Natural killer cell treated with Interleukin-12 subunit alpha and Interleukin-12 subunit beta and Interleukin-15 and Interleukin-18, amount 100 ng/mL, for 72 hours (primary cell): ENCODE measurements at places on chromosomes 5 and 9.

DNA sequence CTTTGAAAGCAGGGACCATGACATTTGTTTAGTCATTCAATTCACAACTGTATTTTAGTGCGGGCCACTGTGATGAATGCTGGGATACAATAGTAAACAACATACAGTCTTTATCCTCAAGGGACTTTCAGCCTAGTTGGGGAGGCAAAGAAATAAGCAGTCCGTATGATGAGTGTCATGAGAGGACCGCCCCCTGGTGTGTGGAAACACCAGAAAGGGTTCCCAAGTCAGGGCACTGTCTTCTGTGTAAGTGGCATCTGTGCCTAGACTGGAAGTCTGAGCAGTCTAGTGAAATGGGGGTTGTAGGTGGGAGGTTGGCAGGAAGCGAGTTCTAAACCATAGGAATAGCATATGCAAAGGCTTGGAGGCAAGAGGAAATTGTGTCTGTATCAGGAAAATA, 6.8 kb downstream of the C9orf43 start:
- no peak for DNase-seq

DNA sequence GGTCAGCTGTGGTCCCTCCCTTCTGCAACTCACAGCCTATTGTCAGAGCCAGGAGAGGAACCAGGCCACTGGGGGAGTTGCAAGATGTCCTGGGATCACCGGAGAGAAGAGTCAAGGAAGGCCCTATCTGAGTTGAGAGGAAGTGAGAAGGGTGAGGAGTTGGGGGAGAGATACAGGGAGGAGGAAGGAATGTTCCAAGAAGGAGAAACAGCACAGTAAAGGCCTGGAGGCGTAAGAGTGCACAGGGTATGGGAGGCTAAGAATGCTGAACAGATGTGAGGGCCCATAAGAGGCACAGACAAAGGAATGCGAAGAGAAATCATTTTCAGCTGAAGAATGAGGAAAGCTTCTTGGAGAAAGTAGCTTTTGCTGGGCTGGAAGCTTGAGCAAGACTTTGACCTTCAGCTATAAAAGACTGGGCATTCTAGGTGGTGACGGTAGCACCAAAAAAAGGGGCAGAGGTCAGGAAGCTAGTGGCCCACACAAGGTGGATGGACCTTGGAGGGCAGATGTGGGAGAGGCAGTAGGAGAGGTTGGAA, 21.6 kb upstream of the CSF1R start:
- no peak for DNase-seq

DNA sequence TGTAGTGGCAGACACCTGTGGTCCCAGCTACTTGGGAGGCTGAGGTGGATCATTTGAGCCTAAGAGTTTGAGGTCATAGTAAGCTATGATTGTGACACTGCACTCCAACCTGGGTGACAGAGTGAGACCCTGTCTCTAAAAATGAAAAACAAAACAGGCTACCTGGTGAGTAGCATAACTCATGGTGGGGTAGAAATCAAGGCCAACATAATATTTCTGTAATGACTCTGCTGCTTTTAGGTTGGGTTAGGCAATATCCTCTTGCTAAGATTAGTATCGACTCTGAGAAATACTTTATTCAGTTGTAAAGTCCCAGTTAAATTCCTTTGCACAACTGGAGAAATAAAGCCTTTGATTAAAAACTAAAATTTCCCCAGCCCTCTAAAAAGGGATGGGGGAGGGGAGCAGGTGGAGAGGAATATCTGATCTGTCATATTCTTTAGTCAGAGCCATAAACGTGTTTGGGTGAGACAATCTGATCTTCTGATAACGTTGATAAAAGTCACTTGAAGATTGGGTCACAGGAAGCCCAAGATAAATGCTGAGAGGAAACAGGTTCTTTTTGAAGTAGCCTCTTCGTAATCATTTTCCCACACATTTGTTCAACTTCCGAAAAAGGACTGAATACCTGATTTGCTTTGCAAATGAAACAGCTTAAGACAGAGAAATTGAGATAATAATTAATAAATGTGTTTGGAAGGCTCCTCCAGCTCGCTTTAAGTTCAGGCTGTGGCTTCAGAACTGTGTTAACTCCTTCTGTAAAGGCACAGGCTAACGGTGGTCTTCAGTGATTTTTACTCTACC, 14.9 kb downstream of the IL4 start:
- DNase-seq, result no peak

GRCh38 chr9:23581931-23582330, 244.1 kb downstream of the ELAVL2 start:
- no peak for DNase-seq

- no peak for DNase-seq
Observed at GRCh38 chr9:97462159-97462558, 39.3 kb upstream of the TMOD1 start.

DNA sequence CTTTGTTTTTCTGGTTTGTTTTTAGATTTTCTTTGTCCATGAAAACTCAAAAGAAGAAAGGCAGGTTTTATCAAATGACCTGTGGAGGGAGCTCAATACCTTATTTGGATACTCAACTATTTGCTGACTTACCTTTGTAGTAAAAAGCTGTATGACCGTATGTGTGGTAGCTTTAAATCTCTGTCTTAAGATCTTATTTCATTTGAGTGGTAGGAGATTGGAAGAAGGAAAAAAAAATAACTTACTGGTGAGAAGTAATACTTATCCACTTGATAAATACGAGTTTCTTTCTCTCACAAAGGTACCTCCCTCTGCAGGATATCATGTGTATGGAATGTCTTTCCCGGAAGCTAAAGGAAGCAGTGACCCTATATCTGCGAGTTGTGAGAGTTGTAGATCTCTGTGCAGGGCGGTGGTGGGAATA, 15.0 kb downstream of the FBXO38 start:
- no peak for DNase-seq
